ENCODE measurements at places on chromosomes 13 and 19.

- no peak for DNase-seq
Observed at GRCh38 chr19:5628919-5629481, 6.1 kb downstream of the SAFB start.

- DNase-seq: no peak
Observed at GRCh38 chr13:74062933-74063332, 71.3 kb downstream of the KLF12 start.

- DNase-seq: no peak
Observed at GRCh38 chr19:15649526-15649925, 8.8 kb downstream of the CYP4F3 start.

- DNase-seq: peak; percentile 1
Observed at GRCh38 chr13:66994097-66994496, 236.0 kb downstream of the PCDH9 start.

DNA sequence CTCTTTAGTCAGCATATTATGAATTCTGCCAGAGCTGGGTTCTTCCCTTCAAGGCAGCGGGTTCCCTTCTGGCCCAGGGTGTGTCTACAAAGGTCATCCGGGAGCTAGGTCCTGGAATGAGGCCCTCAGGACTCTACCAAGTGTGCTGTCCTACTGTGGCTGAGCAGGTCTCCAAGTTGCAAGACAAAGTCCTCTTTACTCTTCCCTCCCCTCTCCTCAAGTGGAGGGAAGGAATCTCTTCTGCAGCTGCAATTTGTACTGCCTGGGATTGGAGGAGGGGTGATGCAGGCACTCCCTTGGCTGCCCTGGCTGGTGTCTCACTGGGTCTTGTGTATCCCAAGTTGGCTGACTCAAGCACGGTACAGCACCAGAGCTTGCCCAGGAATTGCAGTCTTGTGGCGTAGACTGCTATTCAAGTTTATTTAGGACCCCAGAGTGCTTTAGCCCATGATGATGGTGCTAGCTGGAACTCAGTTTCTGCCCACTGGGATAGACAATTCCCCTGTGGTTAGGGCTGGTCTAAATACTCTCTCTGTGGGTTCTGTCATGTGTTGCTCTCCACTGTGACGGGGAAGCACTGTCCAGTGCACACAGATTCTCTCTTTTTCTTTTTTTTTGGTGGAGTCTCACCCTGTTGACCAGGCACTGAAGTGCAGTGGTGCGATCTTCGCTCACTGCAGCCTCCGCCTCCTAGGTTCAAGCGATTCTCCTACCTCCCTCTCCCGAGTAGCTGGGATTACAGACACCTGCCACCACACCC, 28.5 kb downstream of the RFC3 start:
- DNase-seq: no peak

DNA sequence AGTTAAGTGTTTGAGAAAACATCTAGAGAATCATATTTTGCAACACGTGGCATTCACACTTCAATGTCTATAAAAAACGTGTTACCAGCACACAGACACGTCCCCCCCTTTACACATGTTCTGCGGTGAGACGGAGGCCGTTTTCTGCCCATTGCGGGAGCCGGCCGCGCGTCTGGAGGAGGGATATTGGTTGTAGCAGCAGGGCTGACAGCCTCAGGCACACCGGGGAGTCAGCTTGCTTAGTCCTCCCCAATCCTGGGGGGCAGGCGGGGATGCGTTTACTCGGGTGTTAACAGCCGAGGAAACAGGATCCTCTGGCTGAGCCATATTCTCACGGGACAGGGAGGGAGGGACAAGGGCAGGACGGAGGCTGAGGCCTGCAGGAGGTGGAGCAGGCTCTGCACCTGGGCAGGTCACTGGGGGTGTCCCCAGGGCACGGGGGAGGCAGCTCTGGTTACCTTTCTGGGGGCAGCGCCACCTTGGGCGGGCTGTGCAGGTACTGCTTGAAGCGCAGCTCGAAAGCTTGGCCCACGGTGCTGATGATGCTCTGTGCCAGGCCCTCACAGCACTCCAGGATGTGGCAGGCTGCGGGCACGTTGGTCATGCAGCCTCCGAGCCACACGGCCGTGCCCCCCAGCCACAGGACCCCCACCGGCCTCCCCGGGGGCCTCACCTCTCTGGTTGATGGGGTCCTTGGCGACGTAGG, 25.0 kb downstream of the SHC2 start:
- DNase-seq: no peak

GRCh38 chr13:37139356-37139755, 33.9 kb upstream of the CSNK1A1L start:
- no peak for DNase-seq

GRCh38 chr19:41480336-41480735, 37.4 kb downstream of the ERICH4 start:
- no peak for DNase-seq

GRCh38 chr19:17951990-17952976, 14.6 kb upstream of the KCNN1 start:
- no peak for DNase-seq

DNA sequence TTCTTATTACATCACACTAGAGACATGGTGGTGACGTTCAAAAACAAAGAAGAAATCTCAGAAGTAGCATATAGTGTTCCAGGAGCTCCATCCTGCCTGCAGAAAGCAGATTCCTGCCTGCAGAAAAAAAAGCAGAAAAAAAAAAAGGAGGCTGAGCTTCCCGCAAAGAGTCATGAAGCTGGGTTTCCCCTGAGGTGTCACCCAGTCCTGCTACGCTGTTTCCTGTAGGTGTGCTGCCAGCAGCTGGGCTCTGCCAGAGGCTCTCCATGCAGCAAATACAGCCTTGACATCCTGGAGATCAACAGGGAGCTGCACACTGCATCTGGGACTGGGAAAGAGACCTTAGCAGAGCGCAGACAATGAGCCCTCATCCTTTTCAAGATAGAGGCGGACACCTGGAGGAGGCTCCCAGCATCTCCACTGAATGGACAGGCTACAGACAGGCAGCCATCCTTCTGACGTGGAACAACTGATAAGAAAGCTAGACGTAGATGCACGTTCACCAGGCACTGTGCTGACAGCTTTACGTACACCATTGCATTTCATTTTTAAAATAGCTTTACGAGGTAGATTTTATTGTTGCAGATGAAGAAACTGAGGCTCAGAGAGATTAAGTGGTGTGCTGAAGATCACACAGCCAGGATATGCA, 350.9 kb downstream of the FOXO1 start:
- DNase-seq: peak; percentile 34

DNA sequence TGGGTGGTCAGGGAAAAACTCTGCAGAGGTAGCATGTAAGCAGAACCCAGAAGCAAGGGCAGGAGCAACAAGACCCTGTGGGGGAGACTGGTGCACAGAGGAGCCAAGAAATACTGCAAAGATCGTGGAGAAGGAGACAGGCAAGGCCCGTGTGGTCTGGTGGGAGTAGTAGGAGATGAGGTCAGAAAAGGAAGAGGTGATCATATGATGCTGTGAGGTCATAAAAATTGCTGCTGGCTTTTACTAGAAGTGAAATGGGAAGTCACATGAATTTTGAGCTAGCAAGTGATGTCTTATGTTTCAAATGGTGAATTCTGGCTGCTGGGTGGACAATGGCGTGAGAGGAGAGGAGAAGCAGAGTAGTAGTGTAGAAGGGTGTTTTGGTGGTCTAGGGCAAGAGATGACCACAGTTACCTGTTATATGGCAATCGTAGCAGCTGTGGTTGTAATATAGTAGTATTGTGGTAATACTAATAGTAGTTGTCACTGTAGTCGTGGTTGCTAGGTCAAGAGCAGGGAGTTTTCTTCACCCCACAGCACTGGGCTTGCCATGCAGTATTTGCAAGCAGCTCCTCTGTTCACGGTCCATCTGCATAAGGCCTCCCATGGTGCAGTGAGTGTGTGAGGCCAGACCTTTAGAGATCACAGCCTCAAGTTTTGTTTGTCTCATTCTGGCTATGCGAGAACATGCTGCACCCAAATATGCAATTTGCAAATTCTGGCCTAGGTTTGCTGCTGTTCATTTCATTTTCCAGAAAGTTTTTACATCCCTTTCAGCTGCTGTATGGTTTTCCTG, 205.0 kb downstream of the TSHZ3 start:
- DNase-seq: no peak

- no peak for DNase-seq
Observed at GRCh38 chr19:9793071-9793591, 24.6 kb upstream of the ZNF846 start.

GRCh38 chr13:48563626-48564025, 30.7 kb upstream of the RCBTB2 start:
- DNase-seq: no peak

DNA sequence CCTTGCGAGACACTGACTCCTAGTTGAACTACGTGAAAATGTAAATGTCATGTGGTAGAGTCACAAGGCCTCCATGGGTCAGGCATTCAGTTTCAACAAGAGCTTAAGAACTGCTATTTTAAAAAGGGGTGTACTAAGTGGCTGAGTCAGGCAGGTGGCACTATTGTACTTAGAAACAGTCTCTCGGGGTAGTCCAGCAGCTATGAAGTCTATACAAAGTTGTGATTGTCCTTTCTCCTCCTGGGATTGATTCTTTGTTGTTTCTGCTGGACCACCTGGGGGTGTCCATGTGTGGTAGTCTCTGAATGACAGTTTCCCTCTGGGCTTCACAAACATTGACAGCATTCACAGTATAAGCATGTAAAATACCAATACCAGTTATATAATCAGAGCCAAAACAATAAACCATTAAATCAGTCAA, 33.0 kb downstream of the UGGT2 start:
- DNase-seq: no peak

DNA sequence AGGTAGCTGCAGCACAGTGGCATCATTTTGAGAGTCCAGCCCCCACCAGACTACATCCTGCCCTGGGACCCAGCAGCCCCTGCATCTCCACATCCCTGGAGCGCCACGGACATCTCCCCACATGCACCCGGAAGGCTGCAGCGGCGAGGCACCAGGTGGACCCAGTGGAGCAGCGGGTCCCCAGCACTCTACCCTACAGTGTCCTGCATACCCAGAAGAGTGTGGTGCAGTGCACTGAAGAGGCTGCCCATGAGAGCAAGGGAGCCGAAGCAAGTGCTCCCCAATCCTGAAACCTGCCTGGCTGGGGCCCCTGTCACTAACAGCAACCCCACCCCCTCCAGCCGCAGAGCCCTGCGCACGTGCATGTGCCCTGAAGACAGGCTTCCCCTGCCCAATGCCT, 21.3 kb upstream of the SLC7A9 start:
- no peak for DNase-seq

DNA sequence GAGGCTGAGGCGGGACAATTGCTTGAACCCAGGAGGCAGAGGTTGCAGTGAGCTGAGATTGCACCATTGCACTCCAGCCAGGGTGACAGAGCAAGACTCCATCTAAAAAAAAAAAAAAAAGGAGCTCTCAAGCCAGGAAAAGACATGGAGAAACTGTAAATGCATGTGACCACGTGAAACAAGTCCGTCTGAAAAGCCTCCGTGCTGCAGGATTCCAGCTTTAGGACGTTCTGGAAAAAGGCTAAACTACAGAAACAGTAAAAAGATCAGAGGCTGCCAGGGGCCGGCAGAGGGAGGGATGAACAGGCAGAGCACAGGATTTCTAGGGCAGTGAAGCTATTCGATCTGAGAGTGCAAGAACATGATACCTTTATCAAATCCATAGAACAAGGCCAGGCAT, 40.7 kb upstream of the NDUFS7 start:
- no peak for DNase-seq

- no peak for DNase-seq
Observed at GRCh38 chr19:40872209-40872608, 9.8 kb downstream of the CYP2A7 start.

- no peak for DNase-seq
Observed at GRCh38 chr13:27976362-27977091, 7.4 kb upstream of the CDX2 start.

DNA sequence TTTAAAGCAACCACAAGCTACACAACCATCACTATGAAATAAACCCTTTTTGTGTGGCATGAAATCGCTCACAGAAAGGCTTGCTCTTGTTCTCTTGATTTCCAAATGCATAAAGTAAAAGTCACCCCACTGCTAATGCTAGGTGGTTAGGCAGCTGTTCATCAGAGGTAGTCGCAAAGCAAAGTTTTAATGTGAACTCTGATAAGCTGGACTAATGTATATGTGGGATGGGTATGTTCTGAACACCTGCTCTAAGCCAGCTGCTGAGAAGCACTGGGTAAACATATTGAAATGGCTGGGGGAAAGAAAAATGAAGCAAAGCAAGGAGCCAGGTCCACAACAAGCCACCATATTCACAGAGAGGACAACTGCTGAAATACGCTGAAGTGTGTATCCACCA, 142.3 kb downstream of the KLF12 start:
- no peak for DNase-seq

DNA sequence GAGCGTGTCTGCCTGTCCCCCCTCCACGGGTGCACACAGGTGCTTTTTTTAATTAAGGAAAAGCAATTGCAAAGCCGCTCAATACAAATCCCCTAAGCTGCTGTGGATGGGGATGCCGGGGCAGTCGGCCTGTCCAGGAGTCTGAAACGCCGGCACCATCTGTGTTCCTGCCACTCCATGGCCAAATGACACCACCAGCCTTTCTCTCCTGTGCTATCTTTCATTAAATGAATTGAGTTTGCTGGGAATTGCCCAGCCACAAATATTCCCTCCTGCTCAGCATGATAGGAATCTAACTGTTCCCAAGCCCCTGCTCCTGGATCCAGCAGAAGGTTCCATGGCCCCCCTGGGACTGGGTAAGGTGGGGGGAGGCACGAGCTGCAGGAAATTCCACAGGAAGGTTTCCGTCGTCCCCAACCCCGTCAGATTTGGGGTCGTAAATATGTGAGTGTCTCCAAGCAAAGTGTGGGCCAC, 139.2 kb downstream of the KDM4B start:
- DNase-seq: no peak

- DNase-seq: no peak
Observed at GRCh38 chr19:54245936-54246335, 3.3 kb upstream of the LILRA6 start.

DNA sequence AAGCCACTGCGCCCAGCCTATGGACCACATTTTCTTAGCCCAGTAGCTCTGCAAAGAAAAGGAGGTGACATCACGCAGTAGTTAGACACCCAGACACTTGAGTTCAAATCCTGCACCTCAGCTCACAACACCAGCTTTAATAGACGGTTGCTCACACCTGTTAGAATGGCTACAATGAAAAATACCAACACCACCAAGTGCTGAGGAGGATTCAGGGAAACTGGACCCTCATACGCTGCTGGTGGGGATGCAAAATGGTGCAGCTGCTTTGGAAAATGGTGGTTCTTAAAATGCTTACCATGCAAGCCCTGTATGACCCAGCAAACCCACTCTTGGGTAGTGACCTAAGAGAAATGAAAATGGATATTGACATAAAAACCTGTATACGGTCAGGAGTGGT, 11.7 kb upstream of the DOCK6 start:
- no peak for DNase-seq

GRCh38 chr19:27674701-27675100, 1538.2 kb downstream of the UQCRFS1 start:
- DNase-seq: no peak

DNA sequence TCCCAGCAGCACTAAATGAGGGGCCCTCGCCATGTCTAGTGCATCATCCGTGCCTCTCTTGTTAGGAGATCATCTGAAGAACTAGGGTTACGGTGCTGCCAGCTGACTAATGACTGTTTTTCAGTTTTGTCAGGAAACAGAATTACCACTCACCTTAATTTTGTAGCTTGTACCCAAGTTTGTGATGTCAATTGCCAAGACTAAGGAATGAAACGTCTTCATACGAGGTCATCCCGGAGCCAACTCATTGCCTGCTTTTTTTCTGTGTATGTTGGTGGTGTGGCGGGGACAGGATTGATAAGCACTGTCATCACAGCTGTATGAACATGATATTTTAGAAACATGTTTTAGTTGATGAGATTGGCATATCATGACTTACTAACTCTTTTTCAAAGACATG, 100.6 kb downstream of the TNFRSF19 start:
- DNase-seq: no peak

Measured in activated CD4-positive, alpha-beta T cell treated with anti-CD3 and anti-CD28 coated beads, Interleukin-2, amount 50 U/mL, for 24 hours (primary cell).